Fibroblast of gingiva (primary cell): ENCODE measurements at places on chromosomes 6 and 20.

DNA sequence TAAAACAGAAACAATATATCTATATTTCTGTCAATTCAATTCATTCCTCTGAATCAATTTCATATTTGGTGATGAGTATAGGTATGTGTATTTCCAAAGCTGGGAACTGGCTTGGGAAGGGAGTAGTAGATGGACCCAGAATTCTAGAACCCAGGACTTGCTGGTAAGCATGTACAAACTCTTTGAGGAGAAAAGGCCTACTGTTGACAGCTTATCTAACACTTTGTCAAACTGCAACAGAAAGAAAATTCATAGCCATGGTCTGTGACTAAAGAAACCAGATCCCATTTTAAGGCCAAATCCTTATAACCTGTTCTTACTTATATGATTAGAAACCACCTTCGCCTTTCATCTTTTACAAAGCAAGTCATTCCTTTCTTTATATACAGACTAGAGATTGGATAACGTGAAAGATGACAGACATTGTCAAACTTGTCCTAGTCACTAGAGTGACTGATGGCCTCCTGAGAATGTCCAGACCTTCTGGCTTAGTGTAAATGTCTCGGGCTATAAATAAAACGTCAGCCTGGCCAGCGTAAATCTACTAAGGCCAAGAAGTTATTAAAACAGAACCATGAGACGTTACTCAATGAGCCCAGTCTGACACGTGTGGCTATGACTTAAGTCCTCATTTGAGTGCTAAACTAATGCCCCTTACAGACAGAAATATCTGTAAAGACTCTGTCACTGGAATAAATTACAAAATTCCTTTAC is 152.3 kb downstream of the ALDH8A1 start:
- DNase-seq, result no peak

GRCh38 chr6:113994934-113995342 is 24.0 kb upstream of the HDAC2 start:
- DNase-seq, result peak; percentile 92

GRCh38 chr6:63347599-63347998 is 27.8 kb upstream of the LGSN start:
- peak; percentile 78 for DNase-seq

GRCh38 chr6:49541210-49541724 is 9.2 kb upstream of the C6orf141 start:
- peak; percentile 59 for DNase-seq

DNA sequence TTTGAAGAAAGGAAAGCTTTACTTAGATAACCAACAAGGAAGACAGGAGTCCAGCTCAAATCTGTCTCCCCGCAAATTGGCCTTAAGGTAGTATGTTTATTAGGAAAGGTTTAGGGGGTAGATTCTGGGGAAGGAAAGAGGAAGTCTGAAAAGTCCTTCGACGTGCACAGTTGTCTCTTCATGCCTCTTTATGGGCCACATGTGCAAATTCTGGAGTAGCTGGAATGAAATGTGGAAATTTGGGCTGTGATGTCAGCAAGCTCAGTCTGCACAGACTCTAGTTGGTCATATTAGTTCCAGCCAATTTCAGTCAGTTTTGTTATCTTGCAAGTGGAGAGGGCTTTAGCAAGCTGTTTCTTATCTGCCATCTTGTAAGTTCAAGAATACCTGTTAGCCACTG is 50.1 kb downstream of the NUP153 start:
- DNase-seq, result peak; percentile 14

- DNase-seq, result no peak
Measured at GRCh38 chr6:84588697-84589080, 175.7 kb downstream of the TBX18 start.

GRCh38 chr20:16551607-16552006 is 21.6 kb downstream of the KIF16B start:
- DNase-seq, result no peak

- peak; percentile 84 for DNase-seq
Measured at GRCh38 chr20:40953856-40954255, 74.8 kb upstream of the TOP1 start.

DNA sequence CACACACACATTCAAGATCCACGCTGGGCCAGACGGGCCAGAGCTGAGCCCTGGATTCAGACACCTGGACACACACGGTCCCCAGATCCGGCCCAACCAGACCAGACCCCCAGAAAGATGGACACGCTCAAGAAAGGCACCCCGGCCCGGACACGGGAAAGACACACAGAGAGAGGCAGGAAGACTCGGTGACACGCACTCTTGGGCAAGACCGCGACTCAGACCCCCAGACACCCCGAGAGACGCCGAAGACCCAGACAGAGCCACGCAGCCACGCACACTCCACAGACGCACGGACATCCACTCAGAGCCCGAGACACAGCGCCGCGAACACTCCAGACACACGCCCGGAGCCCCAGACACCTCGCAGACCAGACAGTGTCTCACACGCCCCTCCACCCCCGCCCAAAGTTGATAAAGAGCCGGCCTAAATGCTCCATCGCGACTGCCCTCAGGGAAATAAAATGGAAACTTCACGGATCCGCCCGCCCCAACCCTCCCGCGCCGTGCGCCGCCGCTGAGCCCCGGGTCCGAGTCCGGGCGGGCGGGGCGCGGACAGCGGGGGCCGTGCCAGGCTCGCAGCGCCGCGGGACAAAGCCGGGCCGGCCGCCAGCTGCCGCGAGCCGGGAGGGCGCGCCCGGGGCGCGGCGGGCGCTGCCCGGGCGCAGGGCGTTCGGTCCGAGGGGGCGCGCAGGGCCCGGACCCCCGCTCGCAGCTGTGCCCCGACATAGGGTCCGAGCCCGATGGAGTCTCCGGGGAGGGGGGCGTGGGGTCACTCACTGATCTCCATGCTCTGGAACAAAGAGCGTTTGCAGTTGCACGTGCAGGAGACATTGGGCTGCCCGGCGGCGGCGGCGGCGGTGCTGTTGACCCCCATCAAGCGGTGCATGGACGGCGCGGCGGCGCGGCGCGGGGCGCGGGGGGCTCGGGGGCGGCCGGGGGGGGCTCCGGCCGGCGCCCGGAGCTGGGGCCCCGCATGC is 831 bp downstream of the PMEPA1 start:
- no peak for DNase-seq

GRCh38 chr6:80363501-80364122 is 257.1 kb downstream of the BCKDHB start:
- DNase-seq, result peak; percentile 60

GRCh38 chr6:19811397-19812079 is 25.6 kb upstream of the ID4 start:
- DNase-seq, result no peak

GRCh38 chr6:105810105-105810921 is 275.8 kb upstream of the PRDM1 start:
- peak; percentile 89 for DNase-seq

DNA sequence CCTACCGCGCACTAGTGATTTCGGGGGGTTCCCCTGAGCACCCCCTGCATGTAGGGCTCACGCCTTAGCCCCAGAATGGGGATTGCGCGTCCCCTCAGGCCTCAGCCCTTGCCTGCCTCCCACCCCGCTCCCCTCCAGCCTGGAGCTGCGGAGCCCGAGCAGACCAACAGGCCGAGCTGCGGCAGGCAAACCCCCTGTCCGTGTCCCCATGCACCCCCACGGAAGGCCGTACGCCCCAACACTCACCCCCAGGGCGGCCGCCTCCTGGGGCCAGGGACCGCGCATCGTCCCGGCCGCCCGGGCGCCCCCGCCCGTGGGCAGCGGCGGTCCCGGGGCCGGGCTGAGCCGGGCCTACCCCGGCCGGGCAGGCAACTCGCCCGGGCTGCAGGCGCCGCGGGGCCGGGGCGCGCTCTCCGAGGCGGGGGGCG is 1.2 kb upstream of the KCNB1 start:
- DNase-seq, result no peak

DNA sequence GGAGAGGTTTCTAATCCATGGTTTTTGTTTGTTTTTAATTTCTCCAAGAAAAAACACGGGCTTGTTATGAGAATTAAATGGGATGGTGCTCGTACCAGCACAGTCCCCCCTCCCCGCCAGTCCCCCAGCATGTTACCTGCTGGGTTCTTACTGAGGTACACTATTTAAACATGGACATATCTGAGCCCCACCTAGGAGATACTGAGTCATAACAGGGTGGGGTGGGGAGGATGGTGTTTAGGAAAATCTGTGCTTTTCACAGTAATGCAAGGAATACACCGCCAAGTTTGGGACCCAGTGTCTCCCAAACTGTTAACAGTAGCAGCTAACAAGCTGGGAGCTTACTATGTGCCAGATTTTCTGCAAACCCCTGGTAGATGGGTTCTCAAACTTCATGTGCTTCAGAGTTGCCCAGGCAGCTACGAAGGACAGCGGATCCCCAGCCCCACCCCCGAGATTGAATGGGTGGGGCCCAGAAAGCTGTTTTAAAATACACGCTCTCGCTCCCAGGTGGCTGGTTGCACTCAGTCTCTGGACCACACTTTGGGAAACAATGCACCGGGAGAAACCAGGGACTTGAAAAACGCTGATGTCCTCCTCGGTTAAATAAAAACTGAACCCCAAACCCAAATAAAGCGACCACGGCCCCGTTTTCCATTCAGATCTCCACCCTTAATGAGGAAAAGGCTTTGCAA is 995 bp downstream of the ZFP64 start:
- no peak for DNase-seq

- peak; percentile 33 for DNase-seq
Measured at GRCh38 chr6:83511901-83512681, at the start of gene PRSS35. PRSS35 (plus strand) TSS chr6:83512534; CDS start chr6:83523442, 10,908 bp downstream.

GRCh38 chr20:32494483-32495216 is 90.5 kb downstream of the NOL4L start:
- DNase-seq, result no peak

DNA sequence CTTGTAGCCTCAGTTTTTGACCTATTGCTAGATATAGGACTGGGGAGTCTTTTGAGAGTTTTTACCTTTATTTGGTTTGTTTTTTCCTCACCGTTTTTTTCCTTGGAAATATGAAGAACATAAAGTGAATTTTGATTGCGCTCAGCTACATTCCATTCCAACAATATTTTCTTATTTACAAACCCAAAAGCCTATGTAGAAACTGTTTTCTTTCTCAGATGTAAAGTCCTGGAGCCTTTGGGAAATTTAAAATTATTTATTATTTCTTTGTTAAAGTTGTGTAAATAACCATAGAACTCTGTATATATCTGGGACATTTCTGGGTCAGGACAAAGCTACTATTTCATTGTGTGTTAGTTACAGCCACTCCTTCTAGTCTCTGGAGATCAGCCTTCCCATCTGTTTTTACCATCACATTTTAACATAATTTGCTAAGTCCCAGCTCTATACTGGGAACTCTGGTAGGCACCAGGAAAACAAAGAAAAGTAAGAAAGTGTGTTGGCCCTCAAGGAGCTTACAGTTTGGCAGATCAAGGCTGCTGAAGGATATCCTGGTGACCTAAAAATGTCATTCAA is 68.8 kb downstream of the JAG1 start:
- peak; percentile 54 for DNase-seq

- no peak for DNase-seq
Measured at GRCh38 chr6:116205281-116205680, 48.6 kb downstream of the TSPYL4 start.

GRCh38 chr20:13009682-13010406 is 1.1 kb downstream of the SPTLC3 start:
- peak; percentile 94 for DNase-seq

GRCh38 chr6:40520678-40521077 is 66.5 kb downstream of the LRFN2 start:
- DNase-seq, result no peak

DNA sequence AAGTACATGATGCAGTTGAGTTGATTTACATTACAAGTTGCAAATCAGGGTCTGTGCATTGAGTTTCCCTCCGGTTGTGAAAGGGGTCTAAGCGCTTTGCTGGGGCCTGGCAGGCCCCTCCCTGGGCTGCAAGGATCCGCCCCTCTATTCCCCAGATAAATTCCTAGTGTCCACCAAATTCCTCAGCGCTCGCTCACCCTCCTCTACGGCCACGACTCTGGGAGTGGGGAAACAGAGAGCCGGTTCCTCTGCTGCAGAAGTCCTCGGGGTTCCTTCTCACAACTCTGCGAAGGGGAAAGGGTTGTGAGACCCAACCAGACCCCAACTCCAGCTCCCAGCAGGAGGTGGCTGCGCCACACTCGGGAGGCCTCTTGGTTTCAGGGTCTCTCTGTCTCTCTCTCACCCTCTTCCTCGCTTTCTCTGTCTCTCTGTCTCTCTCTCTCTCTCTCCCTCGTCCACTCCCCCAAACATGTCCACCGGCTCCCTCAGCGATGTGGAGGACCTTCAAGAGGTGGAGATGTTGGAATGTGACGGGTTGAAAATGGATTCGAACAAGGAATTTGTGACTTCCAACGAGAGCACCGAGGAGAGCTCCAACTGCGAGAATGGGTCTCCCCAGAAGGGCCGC is at the start of gene TCF21:
Gene TCF21 (plus strand): TSS at position 185 of the 628 bp plus-strand sequence. CDS start 285 bp downstream, at position 470.
- peak; percentile 29 for DNase-seq

GRCh38 chr6:147660334-147661311 is 152.1 kb downstream of the SAMD5 start:
- no peak for DNase-seq

DNA sequence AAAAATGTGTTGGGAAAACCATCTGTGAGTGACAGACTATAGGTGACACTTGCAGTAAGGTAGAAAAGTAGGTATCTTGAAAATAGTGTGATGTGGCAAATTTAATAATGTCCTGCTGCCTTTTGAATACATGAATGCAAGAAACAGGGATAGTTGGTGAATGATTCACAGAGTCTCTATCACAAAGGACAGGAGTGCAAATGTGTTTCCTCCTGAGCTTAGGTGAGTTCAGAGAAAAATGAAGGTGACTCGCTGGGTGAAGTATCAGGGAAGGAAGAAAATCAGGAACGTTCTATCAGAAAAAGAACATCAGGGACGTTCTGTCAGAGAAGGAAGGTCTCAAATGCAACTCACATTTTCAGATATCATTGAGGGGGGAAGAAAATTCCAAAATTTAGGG is 557.8 kb upstream of the SLC35B3 start:
- no peak for DNase-seq

- DNase-seq, result no peak
Measured at GRCh38 chr6:91970700-91971099, 1383.8 kb upstream of the MAP3K7 start.

- DNase-seq, result no peak
Measured at GRCh38 chr6:54463354-54464024, 155.2 kb downstream of the TINAG start.

DNA sequence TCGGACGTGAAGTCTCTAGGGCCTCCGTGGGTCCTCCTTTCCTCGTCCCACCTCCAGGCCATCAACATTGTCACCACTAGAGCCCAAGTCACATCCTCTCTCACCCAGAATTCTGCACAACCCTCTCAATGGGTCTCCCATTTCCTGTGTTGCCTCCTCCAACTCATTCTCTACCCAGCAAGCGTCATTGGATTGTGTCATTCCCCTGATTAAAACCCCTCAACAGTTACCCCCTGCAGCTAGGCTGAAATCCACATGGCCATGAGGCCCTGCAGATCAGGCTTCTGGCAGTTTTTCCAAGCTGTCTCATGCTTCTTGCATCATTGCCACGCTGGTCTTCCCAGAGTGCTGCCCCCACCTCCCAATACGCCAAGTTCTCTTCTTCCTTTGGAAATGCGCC is 12.9 kb upstream of the FAM210B start:
- no peak for DNase-seq
